ENCODE measurements at places on chromosomes 12 and 14. TPM values are rescaled to one million over a fixed set of nuclear protein-coding genes. Genes with fewer than 3 reads are reported as not detected.
A peak's percentile ranks its signal among the peaks of the same experiment; 100 is the strongest.

DNA sequence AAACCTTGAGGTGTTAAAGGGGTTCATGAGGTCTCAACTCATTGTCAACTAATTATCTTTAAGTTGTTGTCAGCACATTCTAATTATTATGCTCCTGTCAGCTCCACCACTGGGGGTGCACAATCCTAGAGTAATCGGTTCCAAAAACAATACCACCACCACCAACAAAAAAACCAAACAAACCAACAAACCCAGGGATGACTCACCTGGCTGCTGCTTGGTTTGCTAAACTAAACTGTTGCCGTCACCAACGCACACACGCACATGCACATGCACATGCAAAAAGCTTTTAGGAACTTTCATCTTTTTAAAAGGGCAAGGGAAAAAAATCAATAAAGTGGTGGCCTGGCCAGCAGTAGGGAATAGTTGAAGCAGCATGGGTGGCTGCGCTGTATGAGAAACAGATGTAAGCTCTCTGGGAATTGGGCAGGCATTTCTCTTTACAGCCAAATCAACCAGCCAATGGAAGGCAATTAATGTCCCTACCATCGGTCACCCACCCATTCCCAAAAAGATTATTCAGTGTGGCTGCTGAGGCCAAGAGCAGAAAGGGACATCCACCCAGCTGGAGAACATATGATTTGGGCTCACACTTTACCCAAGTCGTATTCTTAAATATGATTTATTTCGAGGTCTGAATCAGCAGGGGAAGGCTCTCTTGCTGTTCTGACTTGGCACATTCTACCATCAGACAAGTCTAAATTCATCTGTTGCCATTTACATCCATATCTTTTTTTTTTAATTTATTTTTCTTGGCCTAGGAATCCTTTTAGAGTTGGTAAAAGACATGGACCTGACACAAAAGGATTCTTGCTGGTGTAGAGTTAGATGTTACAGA lies 20.0 kb downstream of the TMEM30B start:
- DNase-seq, result peak; percentile 90
- H3K4me1 ChIP-seq, result peaks cover 10% of the 10 kb centered on the region
- H3K27me3 ChIP-seq, result no peaks in the 10 kb centered on the region
- no peak overlapping the region for H3K27ac ChIP-seq

GPX2 gene
- not detected for total RNA-seq

DNA sequence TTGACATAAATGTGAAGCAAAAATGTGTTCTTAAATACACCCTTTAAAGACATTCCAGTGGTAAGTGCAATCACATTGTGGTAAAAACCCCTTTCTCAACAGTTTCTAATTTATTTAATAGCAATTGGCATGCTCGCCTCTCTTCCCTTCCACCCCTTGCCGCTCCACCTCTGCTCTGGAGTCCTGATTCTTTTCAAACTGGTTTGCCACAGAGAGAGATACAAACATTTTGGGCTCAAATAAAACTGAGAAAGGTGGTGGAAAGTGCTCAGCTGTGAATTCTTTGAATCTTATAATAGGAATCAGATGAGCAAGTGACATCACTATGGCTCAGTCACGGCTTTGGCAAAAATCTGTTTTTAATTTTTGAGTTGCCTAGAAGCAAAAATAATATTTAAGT lies 993.9 kb downstream of the GALC start:
- no peak overlapping the region for H3K4me3 ChIP-seq
- no peak overlapping the region for H3K27ac ChIP-seq
- H3K4me1 ChIP-seq, result no peaks in the 10 kb centered on the region
- H3K27me3 ChIP-seq, result no peaks in the 10 kb centered on the region
- no peaks in the 10 kb centered on the region for H3K36me3 ChIP-seq

DNA sequence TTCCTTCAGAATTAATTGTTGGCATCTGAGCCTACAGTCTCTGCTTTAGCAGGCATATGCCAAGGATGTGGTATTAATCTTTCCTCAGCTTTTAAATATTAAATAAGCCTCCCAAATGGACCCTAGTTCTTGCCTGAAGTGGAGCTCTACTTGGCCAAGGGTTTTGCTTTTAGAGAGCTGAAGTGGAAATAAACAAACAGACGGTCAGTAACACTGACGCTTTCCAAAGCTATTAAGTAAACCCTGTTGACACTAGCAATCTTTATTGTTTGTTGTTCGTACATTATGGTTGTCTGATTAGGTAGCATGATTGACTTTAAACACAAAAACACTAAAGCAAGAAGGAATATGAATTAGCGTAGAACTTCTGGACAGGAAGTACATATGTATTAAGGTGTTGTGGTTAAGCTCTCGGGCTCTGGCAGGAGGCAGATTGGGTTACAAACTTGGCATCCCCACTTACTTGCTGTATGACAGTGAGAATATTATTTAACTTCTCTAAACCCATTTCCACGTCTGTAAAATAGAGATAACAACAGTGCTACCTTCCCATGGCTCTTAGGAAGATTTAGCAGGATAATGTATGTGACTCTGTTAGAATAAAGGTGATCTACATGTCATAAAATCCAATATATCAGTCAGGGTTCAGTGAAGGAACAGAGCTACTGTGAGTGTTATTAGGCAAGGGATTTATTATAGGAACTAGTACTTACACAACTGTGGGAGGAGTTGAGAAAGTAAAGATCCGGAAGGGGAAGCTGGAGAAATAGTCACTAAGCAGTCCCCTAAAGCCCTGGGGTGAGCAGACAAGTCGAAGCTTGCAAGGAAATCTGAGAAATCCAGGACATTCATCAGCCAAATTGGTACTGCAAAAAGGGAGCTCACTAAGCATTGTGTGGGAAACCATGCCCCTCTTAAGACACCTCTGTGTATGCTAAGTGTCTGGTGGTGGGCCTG lies 92.2 kb upstream of the ATF7IP start:
- peak; percentile 53 for DNase-seq
- 0 out of 2 replicates have a peak overlapping the region, but pooled peaks have one; percentile 43 for H3K27ac ChIP-seq
- no peaks in the 10 kb centered on the region for H3K27me3 ChIP-seq

PDZRN4 gene
- total RNA-seq, result not detected

DNA sequence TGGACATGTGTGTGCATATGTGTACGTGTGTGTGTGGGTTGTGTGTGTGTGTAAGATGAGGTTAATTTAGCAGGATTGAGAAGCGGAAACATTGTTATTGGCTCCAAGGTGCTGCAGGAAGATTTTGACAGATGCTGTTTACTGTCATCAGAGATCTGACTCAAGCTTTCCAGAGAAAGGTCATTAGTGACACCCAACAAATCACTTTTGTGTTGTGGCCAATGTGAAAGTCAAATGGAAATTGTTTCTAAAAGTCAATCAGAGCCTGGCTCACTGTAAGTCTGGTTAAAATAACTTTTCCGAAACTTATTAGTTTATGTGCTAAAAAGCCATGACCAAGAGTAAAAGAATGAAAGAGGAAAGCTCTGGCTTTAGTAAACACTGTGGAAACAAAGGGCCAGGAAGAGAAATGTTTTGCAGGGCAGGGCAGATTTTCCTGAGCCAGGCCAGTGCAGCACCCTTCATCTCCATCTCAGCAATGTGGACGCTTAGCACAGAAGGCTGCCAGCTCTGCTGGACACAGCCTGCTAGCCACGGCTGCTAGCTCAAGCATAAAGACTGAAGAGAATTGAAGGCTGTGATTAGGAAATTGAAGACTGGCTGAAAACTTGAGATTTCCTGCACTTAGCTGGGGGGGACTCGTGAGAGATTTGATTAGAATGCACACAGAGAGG lies 235.8 kb downstream of the NEDD1 start:
- H3K36me3 ChIP-seq, result no peaks in the 10 kb centered on the region
- DNase-seq, result no peak
- H3K4me1 ChIP-seq, result no peaks in the 10 kb centered on the region

GRCh38 chr12:107845980-107846659 lies 71.6 kb downstream of the ASCL4 start:
- H3K36me3 ChIP-seq, result no peaks in the 10 kb centered on the region
- H3K27ac ChIP-seq, result no peak overlapping the region
- H3K4me3 ChIP-seq, result no peak overlapping the region
- H3K4me1 ChIP-seq, result no peaks in the 10 kb centered on the region

ETFBKMT gene
- total RNA-seq, result 2.5 TPM

DNA sequence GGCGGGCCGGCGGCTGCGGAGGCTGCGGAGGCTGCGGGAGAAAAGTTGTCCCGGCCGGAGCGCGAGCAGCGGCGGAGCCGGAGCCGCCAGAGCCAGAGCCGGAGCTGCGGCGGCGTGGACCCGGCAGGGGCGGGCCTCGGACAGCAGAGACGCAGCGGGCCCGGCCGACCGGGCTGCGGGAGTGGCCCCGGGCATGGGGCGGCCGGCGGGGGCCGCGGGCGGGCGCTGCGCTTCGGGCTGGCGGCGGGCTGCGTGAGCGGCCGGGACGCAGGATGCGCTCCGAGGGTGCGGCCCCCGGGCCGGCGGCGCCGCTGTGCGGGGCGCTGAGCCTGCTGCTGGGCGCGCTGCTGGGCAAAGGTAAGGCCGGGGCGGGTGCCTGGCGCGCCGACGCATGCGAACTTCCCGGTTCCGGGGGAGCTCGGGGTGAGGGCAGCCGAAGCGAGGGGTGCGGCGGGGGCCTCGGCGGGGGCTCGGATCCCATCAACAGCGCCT lies at the start of gene TMEM132C:
Gene TMEM132C, plus strand, starts transcription at position 40 of the 492 bp plus-strand sequence. Its CDS starts 233 bp downstream, at position 273.
- H3K36me3 ChIP-seq, result no peaks in the 10 kb centered on the region
- no peak within 1 kb of the TSS for H3K4me3 ChIP-seq
- DNase-seq, result no peak
- H3K27ac ChIP-seq, result no peak within 1 kb of the TSS
- no peaks in the 10 kb centered on the region for H3K4me1 ChIP-seq
- no peaks in the 10 kb centered on the region for H3K27me3 ChIP-seq

NYNRIN gene
- total RNA-seq, result 1.7 TPM

DNA sequence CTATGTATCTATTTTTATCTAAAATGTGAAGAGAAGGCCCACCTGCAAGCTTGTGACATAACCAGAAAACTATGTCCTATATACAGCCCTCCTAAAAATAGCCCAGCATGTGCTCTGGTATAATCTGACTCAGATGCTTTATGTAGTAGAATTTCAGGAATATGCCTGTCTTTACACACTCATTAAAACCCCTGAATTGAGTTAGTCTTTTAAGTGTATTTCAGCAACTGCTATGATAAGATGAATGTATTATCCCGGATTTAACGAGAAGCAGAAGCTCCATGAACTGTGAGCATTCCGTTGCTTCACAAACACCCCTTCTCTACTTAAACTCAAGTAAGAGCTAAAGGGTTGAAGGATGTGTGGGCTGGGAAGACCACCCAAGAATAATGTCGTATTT lies 89.9 kb upstream of the PRICKLE1 start:
- H3K27me3 ChIP-seq, result no peaks in the 10 kb centered on the region
- DNase-seq, result peak; percentile 75
- no peak overlapping the region for H3K4me3 ChIP-seq
- H3K36me3 ChIP-seq, result no peaks in the 10 kb centered on the region
- no peak overlapping the region for H3K27ac ChIP-seq

HOXC6 gene
- total RNA-seq, result not detected

C12orf54 gene
- total RNA-seq, result not detected

MORN3 gene
- 0.18 TPM for total RNA-seq

DNA sequence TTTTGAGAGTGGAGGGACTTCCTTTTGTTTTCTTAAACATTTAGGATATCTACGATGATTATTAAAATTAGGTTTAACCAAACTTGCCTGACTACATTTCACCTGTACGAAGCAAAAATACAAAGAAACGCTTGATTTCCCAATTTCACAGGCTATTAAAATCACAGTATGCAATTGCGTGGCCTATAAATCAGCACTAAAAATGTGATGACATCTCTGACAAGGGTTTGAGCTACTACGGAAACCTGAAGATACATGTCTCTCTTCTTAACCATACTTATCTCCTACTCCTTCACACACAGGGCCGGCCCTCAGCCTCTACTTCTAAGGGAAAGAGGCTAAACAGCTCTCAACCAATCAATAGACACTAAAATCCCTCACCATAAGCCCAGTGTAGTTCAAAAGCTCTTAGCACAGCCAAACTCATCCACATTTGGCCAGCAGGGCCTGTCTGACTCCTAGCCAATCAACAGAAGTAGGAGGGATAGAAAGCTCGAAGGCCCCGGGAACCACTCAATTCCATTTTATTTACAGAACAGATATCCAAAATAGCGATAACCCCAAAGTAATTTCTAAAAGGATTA lies 137.3 kb downstream of the FOXN3 start:
- no peaks in the 10 kb centered on the region for H3K27me3 ChIP-seq
- DNase-seq, result no peak
- H3K4me3 ChIP-seq, result no peak overlapping the region
- peaks cover 3% of the 10 kb centered on the region for H3K4me1 ChIP-seq
- peaks cover 10% of the 10 kb centered on the region for H3K36me3 ChIP-seq

DNA sequence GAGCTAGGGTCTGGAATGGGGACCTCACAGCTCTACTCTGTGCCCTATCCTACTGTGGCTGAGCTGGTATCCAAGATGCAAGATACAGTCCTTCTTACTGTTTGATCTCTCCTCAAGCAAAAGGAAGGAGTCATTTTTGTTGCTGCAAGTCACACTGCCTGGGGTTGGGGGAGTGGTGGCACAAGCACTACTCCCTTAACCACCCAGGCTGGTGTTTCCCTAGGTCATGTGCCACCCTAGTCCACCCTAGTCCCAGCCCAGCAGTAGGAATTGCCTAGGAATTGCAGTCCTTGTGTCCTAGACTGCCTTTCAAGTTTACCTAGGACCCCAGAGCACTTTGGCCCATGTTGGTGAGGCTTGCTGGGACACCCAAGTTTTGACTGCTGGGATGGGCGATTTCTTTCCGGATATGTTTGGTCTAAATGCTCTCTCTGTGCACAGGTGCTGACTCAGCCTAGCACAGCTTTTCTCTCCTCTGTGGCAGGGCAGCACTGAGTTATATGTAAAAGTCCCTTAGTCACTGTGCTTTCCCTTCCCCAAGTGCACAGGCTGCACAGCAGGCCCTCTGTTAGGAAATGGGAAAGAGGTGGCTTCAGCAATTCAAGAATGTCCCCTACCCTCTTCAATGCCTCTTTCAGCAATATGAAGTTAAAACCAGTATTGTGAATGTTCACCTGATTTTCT lies 54.9 kb downstream of the SLC6A15 start:
- no peak for DNase-seq
- no peaks in the 10 kb centered on the region for H3K4me1 ChIP-seq

GRCh38 chr12:59118356-59118755 lies 198.1 kb upstream of the LRIG3 start:
- no peaks in the 10 kb centered on the region for H3K27me3 ChIP-seq
- no peak for DNase-seq
- H3K4me1 ChIP-seq, result peaks cover 4% of the 10 kb centered on the region
- no peak overlapping the region for H3K4me3 ChIP-seq

FBRSL1 gene
- 0.83 TPM for total RNA-seq

ACSM4 gene
- not detected for total RNA-seq

DNA sequence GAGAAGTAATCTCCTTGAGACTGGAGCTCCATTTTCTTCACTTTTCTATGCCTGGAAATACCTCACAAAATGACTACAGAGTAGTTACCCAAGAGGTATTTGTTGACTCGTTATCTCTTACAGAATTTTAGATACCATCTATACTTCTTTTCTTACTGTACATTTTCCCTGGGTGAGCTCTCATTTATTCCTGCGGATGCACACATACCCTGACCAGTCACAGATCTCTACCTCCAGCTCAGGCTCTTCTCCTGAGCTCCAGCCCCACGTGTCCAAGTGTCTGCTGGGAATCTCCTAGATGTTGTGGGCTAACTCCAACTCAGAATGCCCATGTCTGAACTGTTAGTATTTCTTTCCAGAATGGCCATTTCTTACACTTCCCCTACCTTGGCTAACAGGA lies 403.1 kb downstream of the RAD51B start:
- H3K27me3 ChIP-seq, result no peaks in the 10 kb centered on the region
- no peaks in the 10 kb centered on the region for H3K36me3 ChIP-seq
- DNase-seq, result no peak

All from IMR-90 (cell line).